Right hindlimb (tissue), 1 donor: ENCODE measurements at places on chromosomes 7 and 10.
A peak's percentile ranks its signal among the peaks of the same experiment; 100 is the strongest.

DNA sequence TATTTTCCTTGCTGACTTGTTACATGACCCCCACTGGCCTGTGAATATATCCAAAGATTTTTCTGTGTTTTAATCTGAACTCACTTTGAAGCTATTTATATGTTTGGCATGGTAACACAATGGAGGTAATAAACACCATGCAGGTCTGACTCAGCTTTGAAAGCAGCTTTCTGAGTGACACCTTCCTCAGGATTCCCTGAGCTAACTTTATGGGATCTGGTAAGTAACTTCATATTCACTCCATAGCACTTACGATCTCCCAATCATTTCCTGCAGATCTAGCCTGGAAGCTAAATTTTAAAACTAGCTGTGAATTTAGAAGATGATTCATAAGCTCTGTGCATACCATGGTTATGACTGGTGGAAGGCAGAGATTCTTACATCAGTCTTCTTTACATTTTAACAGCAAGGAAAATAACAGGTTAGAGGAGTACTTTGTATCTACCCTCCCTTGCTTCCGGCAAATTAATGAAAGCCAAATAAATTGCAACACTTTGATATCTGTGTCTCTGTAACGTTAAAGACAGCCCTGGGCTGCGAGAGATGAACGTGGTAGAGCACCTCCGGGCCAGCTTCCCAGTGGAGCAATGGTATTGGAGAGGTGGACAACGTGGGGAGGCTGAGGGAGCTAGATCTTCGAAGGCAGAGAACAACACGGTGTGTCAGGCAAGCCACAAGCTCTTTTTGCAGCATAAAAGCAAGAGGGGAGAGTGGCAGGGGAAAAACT lies 170.2 kb upstream of the KLF14 start:
- no peak for DNase-seq

DNA sequence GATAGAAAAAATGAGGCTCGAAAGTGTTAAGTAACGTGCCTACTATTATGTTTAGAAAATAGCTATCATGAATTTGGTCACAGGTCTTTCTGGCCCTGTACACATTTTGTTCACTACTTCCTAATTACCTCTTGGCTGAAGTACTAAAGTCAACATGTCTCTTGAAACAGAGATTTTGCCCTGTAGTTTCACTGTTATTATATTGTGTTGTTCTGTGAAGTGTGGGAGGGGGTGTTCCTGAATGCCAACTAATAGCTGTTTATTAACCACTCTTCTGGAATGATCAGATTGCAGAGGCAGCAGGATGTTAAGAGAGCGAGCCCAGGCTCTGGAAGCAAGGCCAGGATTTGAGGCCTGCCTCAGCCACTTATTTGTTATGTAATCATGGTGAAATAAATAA lies 72.1 kb downstream of the RNF133 start:
- no peak for DNase-seq

DNA sequence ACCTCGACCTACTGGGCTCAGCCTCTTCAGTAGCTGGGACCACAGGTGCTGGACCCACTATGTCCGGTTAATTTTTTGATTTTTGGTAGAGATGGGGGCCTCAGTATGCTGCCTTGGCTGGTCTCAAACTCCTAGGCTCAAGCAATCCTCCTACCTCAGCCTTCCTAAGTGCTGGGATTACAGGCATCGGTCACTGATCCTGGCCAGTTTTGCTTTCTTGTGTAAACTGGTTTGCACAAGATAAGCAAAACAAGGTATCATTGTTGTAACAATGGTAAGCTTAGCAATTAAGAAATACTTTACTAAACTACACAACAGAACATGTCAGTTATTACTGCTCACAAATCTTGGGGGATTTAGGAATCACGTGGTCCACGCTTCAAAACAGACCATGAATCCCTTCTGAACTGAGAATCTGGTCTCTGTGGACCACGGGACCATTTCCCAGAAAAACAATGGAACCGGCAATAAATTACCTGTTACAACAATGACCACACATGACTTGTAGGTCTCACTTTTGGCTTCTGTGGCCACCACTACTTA lies 36.8 kb downstream of the RSU1 start:
- no peak for DNase-seq

- DNase-seq, result no peak
Observed at GRCh38 chr7:71900556-71900955, 511.6 kb downstream of the CALN1 start.

DNA sequence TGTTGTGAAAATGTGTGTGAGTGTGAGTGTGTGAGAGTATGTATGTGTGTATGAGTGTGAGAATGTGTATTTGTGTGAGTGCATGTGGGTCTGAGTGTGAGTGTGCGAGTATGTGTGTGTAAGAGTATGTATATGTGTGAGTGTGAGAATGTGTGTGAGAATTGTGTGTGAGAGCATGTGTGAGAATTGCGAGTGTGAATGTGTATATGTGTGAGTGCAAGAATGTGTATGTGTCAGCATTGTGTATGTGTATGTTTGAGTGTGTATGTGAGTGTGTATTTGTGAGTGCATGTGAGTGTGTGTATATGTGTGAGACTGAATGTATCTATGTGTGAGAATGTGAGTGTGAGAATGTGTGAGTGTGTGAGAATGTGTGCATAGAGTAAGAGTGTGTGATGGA lies 72.0 kb upstream of the PCBD1 start:
- DNase-seq, result no peak

- peak; percentile 84 for DNase-seq
Observed at GRCh38 chr7:101237206-101238067, at the start of gene CLDN15. Gene CLDN15 (minus strand): TSS chr7:101237802. CDS start chr7:101237581, 221 bp downstream.

- DNase-seq, result no peak
Observed at GRCh38 chr10:4771554-4772201, 54.3 kb upstream of the AKR1E2 start.

- no peak for DNase-seq
Observed at GRCh38 chr7:24728503-24729364, 28.5 kb downstream of the GSDME start.

DNA sequence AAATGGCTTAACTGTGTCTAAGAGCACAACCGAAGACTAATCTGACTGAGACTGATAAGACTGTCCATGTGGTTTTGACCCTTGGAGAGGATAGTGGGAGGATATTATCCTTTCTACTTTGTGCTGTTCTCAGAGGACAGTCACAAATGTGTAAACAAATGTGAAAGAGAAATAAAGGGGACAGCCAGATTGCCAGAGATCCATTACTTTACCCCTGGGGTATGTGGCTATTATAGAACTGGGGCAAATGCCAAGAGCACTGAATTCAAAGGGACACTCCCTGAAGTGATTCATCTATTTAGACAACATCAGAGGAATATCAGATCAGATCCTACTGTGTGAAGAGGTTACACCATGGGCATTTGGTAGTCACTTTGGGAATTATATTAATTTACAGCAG lies 154.7 kb downstream of the RNLS start:
- DNase-seq, result no peak
